Large intestine (tissue), 12 donors: ENCODE measurements at places on chromosomes 6 and 20. TPM values are rescaled to one million over a fixed set of nuclear protein-coding genes. Genes with fewer than 3 reads are reported as not detected.

DNA sequence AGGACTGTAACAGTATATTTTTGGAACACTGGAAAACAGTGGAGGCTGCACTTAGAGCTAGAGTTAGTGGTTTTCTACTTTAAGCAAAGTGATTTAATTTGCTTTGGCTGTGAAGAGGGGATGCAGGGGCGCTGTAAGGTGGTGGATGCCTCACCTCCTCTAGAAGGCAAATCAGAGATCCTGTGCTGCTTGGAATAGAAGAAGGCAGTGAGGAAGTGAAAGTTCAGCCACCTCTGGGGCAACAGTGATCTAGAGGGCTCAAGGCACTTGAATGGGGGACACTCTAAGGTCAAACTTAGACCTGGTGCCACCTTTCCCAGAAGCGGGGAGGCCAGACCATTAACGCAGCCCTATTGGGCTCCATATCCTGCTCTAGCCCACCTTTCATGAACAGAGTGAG, 19.0 kb upstream of the SNRPB2 start:
- no peak overlapping the region for H3K27ac ChIP-seq
- no peak overlapping the region for H3K4me3 ChIP-seq
- no peaks in the 10 kb centered on the region for H3K4me1 ChIP-seq
- no peak for DNase-seq
- H3K27me3 ChIP-seq: no peaks in the 10 kb centered on the region
- no peaks in the 10 kb centered on the region for H3K36me3 ChIP-seq

FAM217A gene
- polyA plus RNA-seq: 0.69 TPM

GRCh38 chr6:166025149-166025898, 142.3 kb downstream of the TBXT start:
- H3K4me3 ChIP-seq: no peak overlapping the region
- H3K4me1 ChIP-seq: no peaks in the 10 kb centered on the region
- no peak overlapping the region for H3K27ac ChIP-seq
- H3K27me3 ChIP-seq: peaks cover 2% of the 10 kb centered on the region
- DNase-seq: no peak

- peak; percentile 15 for DNase-seq
- H3K4me1 ChIP-seq: no peaks in the 10 kb centered on the region
- no peak overlapping the region for H3K4me3 ChIP-seq
- H3K27ac ChIP-seq: no peak overlapping the region
- no peaks in the 10 kb centered on the region for H3K27me3 ChIP-seq
Observed at GRCh38 chr20:20237093-20237959, 130.6 kb upstream of the INSM1 start.

RPS10 gene
- 2,184 TPM for polyA plus RNA-seq

CST5 gene
- 0.19 TPM for polyA plus RNA-seq

DNA sequence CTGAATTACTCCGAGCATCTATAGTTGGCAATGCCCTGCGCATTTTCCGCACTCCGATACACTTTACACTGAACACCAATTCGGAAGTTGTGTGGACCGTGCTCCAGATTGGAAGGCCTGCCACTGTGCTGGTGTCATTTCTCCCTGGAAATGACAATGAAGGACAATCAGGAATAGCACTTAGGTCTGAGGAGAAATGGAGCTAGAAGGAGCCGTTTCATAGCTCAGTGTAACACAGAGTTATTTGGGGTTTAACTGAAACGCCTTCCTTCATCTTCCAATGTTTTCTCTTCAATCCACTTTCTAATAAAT, 501 bp upstream of the PLA2G7 start:
- peaks cover 16% of the 10 kb centered on the region for H3K27me3 ChIP-seq
- H3K4me3 ChIP-seq: peak overlapping the region; percentile 39
- no peak overlapping the region for H3K27ac ChIP-seq
- no peaks in the 10 kb centered on the region for H3K36me3 ChIP-seq
- H3K4me1 ChIP-seq: peaks cover 4% of the 10 kb centered on the region

MCHR2 gene
- polyA plus RNA-seq: 0.04 TPM

- no peak overlapping the region for H3K4me3 ChIP-seq
- no peak overlapping the region for H3K27ac ChIP-seq
Observed at GRCh38 chr6:100166956-100167355, 172.9 kb upstream of the MCHR2 start.

GRCh38 chr6:42140756-42141602, 1.4 kb downstream of the C6orf132 start:
- H3K36me3 ChIP-seq: peaks cover 4% of the 10 kb centered on the region
- peaks cover 48% of the 10 kb centered on the region for H3K4me1 ChIP-seq
- DNase-seq: no peak

- no peak overlapping the region for H3K27ac ChIP-seq
- no peak for DNase-seq
- no peaks in the 10 kb centered on the region for H3K4me1 ChIP-seq
- no peaks in the 10 kb centered on the region for H3K27me3 ChIP-seq
Observed at GRCh38 chr6:23465912-23466311, 660.1 kb upstream of the NRSN1 start.

GRCh38 chr20:38126932-38127621, 38.0 kb downstream of the TGM2 start:
- peaks cover 37% of the 10 kb centered on the region for H3K36me3 ChIP-seq
- peak overlapping the region; percentile 24 for H3K27ac ChIP-seq

DNA sequence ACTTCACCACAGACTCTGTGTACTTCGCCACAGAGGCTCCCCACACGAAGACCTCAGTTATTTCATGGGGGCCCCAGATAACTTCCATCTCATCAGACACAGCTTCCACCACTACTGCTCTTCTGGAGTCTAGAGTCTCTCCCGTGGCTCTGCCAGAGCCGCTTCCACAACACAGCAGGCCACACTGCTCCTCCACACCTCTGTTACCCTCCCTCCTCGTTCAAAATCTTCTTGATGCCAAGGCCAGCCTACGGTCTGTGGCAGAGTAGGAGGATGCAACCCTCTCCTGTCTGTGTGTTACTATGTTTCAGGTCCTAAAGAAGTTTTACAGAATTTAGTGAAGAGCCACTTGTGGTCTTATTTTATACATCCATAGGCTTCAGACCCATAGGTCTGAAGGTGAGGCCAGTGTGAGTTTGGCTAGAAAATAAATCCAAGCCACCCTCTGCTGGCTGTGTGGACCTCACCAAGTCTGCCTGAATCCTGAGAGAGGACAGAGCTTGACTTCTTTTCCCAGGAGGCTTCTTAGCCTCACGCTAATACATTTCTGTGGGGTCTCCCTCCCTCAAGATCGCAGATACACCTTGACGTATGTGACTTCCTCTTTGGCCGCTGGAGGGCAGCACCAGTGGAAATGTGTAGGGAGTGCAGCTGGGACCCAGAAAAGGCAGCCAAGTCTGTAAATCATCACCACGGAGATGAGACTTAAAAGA, 197.7 kb downstream of the FAXC start:
- no peaks in the 10 kb centered on the region for H3K27me3 ChIP-seq
- DNase-seq: peak; percentile 4
- H3K36me3 ChIP-seq: no peaks in the 10 kb centered on the region
- no peaks in the 10 kb centered on the region for H3K4me1 ChIP-seq
- no peak overlapping the region for H3K27ac ChIP-seq

DNA sequence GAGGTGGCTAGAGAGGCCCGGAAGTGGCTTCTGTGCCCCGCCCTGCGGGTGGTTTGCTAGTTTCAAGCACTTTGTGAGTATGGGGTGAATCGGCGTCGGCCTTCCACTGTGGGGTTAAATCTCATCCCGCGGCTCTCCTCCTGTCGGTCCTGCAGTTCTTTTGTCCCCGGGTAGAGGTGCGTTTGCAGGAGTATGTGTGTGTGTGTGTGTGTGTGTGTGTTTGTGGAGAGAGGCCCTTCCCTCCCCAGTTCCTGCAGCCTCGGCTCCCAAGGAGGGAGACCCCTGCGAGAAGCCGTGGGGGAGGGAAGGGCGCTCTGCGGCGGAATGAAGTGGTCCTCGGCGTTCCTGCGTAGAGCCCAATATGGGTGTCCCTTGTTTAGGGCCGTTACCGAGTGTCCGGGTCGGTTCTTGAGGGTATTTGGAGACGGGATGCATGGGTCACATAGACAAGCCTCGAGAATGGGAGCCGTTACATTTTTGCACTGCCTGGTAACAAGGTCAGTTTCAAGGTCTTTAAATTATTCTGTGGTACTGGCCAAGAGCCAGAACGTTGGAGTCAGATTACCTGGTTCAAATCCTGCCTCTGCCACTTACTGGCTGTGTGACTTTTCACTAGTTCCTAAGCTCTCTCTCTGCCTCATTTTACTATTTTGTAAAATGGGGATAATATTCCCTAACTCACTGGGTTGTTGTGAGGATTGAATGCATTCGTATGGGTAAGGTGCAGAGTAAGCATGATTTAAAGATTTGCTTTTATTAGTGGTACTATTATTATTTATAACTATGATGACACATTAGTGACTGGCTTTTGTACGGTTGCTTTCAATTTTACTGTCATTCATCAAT, at the start of gene ZKSCAN3:
TSS of gene ZKSCAN3 (plus strand) at position 56 of the 846 bp plus-strand sequence. CDS start 9,640 bp downstream, outside the sequence.
- peaks cover 14% of the 10 kb centered on the region for H3K27me3 ChIP-seq
- DNase-seq: peak; percentile 89
- H3K36me3 ChIP-seq: no peaks in the 10 kb centered on the region
- peak within 1 kb of the TSS; percentile 61 for H3K27ac ChIP-seq
- peaks cover under 1% of the 10 kb centered on the region for H3K4me1 ChIP-seq
- peak within 1 kb of the TSS; percentile 84 for H3K4me3 ChIP-seq

IP6K3 gene
- polyA plus RNA-seq: 0.34 TPM

KCNG1 gene
- polyA plus RNA-seq: 29.8 TPM

DNA sequence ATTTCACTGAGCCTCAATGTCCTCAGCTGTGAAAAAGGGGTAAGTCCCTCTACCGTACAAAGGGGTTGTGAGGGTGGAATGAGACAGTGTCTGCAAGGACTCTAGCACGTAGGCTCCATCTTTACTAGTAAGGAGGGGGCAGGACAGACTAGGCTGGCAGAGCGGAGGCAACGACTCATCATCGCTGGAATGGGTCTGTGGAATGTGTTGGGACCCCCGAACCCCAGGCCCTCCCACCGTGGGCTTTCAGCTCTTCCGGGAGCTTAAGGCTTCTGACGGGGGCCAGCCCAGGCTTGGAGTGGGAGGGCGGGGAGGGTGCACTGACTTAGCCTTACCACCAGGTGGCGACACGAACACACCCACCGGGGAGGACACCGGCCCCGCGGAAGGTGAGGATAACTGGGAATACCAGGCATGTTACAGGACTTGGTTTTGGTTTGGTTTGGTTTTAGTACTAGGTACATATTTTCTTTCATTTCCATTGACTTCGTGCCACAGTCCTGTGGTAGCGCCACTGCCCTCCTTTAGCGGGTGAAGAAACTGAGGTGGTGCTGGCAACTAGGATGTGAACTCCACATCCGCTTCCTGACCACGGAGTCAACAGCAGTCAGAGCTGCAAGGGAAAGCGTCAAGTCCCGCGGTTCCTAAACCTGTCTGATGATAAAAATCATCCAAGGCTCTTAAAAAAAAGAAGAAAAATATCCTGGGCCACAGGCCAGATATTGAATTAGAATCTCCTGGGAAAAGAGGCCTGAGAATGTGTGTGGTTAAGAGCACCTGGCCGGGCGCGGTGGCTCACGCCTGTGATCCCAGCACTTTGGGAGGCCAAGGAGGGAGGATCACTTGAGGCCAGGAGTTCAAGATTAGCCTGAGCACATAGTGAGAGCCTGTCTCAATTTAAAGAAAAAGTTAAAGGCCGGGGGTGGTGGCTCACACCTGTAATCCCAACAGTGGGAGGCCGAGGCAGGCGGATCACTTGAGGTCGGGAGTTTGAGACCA, 10.3 kb upstream of the TULP1 start:
- no peaks in the 10 kb centered on the region for H3K36me3 ChIP-seq
- DNase-seq: peak; percentile 53
- H3K4me1 ChIP-seq: no peaks in the 10 kb centered on the region
- H3K27me3 ChIP-seq: no peaks in the 10 kb centered on the region

DNA sequence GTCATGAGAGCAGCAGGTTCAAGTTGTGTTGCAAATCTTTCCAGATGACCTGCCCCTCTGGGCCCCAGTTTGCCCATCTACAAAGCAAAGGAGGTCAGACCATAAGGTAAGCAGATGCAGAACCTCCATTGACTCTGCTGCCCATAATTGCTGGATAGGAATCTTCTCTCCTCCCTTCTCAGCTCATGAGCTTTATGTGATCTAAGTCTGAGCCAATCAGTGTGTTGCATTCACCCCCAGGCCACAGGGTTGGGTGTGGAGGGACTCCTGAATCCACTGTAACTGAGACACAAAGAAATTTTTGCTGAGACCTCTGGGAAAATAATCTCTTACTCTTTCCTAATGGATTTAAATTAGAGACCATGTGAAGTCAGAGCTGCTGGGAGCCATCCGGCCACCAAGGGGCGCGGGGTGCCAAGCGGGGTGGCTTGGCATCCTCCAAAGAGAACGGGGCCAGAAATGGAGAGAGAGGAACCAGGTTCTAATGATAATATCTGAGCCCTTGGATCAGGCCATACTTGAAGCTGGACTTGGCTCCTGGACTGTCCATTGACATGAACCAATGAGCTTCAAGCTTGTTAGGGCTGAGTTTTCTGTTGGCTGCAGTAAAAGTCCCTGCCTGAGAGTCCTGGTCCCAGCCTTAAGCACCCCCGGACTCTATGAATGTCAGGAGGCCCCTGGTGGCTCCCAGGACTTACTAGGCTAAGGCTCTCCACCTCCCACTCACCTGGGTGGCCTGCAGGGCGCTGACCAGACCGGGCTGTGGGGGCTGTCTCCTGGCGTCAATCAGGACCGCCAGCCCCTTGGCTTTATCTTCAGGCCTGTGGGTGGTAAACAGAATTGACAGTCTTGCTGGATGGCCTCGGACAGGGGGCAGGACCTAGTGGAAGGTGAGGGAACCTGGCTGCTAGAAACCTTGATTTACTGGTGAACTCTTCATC, 32.8 kb downstream of the KIAA1755 start:
- no peaks in the 10 kb centered on the region for H3K27me3 ChIP-seq
- no peaks in the 10 kb centered on the region for H3K36me3 ChIP-seq
- no peak overlapping the region for H3K4me3 ChIP-seq
- no peaks in the 10 kb centered on the region for H3K4me1 ChIP-seq

- H3K36me3 ChIP-seq: no peaks in the 10 kb centered on the region
- H3K27me3 ChIP-seq: no peaks in the 10 kb centered on the region
- peaks cover 7% of the 10 kb centered on the region for H3K4me1 ChIP-seq
- no peak overlapping the region for H3K4me3 ChIP-seq
- DNase-seq: no peak
Observed at GRCh38 chr6:134753001-134753400, 196.9 kb downstream of the ALDH8A1 start.

- H3K27me3 ChIP-seq: no peaks in the 10 kb centered on the region
- no peak overlapping the region for H3K27ac ChIP-seq
- H3K36me3 ChIP-seq: no peaks in the 10 kb centered on the region
Observed at GRCh38 chr6:135233686-135234491, 52.8 kb downstream of the MYB start.

- H3K36me3 ChIP-seq: no peaks in the 10 kb centered on the region
- no peak overlapping the region for H3K27ac ChIP-seq
- H3K27me3 ChIP-seq: no peaks in the 10 kb centered on the region
- DNase-seq: no peak
Observed at GRCh38 chr20:52425701-52426100, 234.1 kb upstream of the ZFP64 start.

- H3K27ac ChIP-seq: no peak overlapping the region
- H3K4me1 ChIP-seq: peaks cover 8% of the 10 kb centered on the region
- H3K4me3 ChIP-seq: no peak overlapping the region
- H3K27me3 ChIP-seq: no peaks in the 10 kb centered on the region
Observed at GRCh38 chr20:17885544-17885943, 83.0 kb downstream of the SNX5 start.

- no peaks in the 10 kb centered on the region for H3K36me3 ChIP-seq
- H3K4me1 ChIP-seq: peaks cover 11% of the 10 kb centered on the region
- H3K4me3 ChIP-seq: no peak overlapping the region
Observed at GRCh38 chr6:56957856-56958255, 2.9 kb downstream of the BEND6 start.
